Peyer's patch (tissue), 4 donors: ENCODE measurements at places on chromosomes 6 and 20. TPM values are rescaled to one million over a fixed set of nuclear protein-coding genes. Genes with fewer than 3 reads are reported as not detected.
A peak's percentile ranks its signal among the peaks of the same experiment; 100 is the strongest.

- no peak for DNase-seq
Observed at GRCh38 chr6:151180330-151181048, 59.3 kb upstream of the AKAP12 start.

DNA sequence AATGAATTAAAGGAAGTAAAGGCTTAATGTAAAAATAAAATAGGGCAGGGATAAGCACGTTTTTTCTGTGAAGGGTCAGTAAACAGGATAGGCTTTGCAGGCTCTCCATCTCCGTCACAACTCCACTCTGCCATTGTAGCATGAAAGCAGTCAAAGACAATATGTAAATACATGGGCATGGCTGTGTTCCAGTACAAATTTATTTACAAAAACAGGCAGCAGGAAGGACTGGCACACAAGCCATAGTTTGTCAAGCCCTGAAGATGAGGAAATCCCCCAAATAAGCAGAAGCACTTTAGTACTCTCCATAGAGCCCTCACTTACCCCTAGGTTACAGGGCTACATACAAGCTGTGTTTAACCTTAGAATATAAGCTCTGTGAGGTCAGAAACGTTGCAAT, 8.9 kb upstream of the FBXO9 start:
- DNase-seq: no peak

DNA sequence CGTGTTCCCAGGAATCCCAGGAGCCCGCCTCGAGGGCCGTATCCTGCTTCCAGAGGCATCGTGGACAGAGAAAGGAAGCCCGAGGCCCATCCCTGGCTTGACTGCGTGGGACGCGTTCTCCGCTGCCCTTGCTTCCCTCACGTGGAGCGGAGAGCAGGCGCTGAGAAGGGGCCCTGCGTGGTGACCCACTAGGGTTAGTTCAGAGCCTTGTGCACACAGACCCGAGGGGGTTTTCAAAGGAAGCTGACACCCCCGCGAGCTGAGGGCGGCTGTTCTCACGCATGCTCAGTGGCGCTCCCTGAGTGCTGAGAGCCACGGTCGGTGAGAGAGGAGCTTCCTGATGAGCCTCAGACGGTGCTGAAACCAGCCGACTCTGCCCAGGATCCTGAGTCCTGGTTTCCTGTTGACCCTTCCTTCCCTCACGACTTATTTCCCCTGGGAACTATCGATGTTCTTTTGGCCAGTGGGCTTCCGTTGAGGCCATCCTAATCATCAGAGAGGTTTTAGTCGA, 28.9 kb upstream of the CCR6 start:
- DNase-seq: peak; percentile 55

DNA sequence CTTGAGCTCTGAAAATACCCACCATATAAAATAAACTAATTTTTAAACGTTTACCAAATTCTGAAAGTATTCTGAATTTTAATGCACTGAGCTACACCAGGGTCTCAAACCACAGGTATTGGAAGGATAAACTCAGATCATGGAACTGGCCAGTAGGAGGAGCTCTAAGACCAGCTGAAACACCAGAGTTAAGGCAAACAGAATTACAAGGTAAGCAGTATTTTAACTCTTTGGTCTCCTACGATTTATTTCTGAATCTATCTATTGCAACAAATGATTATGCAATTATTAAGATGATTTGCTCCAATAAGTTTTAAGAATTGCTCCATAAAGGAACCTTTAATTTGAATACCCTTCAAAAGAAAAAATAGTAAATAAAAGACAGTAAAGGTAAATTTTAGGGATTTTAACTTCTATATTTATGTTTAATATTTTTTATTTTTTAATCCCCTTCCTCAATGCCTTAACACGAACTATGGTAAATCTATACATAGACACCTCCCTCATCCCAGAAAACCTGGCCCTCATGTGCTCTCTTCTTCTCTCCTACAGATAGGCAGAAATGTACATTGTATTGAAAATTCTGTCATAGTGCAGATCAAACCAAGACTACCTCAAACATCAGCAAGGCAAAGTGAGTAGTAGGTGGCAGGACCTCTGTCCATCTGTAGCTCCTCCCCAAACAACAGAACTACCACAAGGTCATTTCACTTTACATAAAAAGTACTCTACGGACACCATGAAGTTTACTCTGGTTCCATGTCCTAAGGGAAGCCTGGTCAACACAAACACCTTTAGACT, 58.4 kb downstream of the SMLR1 start:
- DNase-seq: no peak

DNA sequence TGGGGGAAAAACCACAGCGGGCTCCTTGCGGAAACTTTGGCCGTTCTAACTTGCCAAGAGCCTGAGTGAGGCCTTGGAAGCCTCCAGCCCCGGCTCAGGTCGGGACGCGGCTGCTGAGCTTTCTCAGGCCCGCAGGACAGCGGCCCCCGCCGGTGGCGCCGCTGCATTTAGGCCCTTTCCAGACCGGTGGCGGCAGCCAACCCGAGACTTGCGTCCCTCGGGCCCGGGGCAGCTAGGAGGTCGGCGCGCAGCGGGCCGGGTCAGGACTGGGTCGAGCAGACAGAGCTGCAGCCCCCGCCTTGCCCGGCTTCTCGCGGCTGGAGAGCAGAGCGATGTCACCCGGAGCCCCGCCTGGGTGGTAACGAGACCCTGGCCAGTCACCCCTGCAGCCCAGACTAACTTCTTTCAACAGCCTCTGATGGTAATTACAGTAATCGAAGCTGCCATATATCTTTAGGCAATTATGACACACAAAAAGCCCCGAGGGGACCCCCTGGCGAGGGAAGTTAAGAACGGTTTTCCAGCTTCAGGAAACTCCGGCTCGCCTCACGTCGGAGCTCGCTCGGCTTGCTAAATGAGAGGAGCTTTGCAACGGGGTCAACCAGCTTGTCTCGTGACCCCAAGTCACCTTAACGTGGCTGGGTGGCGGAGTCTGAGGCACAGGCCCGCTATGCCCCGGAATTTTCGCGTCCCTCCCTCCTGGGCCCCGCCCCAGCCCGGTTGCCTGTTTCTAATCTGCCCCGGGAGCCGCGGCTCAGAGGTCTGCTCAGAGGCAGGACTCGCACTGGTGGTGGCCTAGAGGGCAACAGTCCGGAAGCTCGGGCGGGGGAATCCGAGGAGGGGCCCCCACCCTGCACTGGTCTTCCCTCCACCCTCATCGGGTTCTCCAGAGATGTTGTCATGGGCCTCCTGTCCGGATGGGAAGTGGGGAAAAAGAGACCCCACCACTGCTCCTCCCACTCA, 3.0 kb downstream of the NR2E1 start:
- peak; percentile 58 for DNase-seq

GRCh38 chr20:51404297-51405060, 138.0 kb downstream of the NFATC2 start:
- peak; percentile 87 for DNase-seq

DNA sequence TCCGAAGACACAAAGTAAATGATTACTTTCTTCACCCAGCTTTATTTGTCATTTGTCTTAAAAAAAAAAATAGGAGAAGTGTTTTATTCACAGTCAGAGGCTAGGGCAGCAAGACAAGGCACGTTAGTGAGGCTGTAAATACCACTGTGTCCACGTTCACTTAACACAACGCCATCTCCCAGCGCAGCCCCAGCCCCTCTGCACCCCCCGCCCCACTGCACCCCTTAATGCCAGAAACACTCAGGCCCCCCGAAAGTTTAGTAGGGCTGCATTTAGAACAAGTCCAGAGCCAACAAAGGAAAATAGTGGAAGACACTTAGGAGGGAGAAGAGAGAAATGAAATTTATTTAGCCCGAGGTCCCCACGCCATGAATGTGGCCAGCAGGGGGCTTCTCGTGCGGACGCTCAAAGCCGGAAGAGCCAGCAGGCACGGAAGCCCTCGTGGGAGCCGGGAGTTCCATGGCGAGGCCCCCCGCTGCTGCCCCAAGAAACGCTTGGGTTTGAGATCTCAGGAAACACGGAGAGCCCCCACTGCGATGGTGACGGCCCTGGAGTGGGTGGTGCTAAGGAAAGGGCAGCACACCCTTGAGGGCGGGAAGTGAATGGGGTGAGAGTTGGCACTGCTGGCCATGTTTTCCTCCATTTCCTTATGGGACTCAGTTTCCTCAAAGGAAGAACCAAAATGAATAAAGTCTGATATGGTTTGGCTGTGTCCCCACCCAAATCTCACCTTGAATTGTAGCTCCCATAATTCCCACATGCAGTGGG, 50.2 kb downstream of the IYD start:
- DNase-seq: peak; percentile 84

DNA sequence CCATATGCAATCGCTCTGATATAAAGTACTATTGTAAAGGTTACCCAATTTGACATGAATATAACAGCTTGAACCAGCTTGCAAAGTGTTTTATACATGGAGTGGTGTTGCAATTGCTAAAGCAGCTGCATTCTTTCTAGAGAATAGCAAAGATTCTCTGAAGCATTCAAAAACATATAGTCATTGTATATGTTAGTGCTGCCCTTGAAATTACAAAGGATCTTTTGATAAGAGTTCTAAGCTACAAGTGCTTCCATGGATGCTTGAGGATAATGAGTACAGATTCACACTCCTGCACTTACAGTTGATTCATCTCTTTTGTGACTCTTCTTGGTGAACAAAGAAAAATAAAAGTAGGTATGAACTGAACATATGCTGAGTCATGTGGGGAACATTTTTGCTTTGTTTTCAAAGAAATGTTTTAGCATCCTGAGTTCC, 175.7 kb downstream of the ALDH8A1 start:
- DNase-seq: no peak

DNA sequence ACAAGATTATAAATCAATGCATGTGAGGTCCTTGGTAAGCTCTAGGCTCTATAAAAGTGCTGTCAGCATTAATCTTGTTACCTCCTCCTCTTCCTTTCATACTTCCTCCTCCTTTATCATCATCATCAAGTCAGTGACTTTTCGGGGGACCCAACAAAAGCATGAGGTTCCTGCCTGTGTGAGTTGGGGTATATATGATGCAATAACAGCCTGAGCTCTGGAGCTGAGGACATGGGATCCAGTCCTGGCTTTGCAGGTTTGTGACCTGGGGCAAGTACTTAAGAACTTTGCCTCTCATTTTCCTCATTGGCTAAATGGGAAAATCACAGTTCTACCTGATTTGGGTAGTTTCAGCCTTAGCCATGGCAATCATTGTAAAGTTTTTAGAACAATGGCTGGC, 7.1 kb upstream of the PHACTR3 start:
- DNase-seq: no peak

GRCh38 chr20:3669710-3670367, 6.6 kb upstream of the GFRA4 start:
- DNase-seq: no peak

- no peak for DNase-seq
Observed at GRCh38 chr6:3546121-3546520, 89.3 kb upstream of the SLC22A23 start.

- no peak for DNase-seq
Observed at GRCh38 chr6:26543953-26544352, 5.8 kb downstream of the HMGN4 start.

- no peak for DNase-seq
Observed at GRCh38 chr6:144500892-144501291, 215.8 kb downstream of the UTRN start.

DNA sequence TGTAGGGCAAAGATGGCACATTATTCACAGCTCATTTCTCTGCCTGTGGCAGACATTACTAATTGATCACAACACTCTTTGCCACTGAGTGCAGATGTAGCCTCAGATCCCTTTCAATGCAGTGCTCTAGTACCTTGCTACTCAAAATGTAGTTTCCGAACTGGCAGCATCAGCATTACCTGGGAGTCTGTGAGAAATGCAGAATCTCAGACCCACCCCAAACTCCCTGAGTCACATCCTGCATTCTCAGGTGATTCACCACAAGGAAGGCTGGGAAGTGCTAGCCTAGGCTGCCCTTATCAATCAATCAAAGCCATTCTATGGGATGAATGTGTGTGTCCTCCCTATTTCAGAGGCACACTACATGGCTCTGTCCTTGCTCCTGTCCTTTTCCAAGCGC, 58.5 kb downstream of the PCNA start:
- no peak for DNase-seq

GRCh38 chr20:31562241-31562640, 42.8 kb upstream of the ID1 start:
- DNase-seq: no peak

DNA sequence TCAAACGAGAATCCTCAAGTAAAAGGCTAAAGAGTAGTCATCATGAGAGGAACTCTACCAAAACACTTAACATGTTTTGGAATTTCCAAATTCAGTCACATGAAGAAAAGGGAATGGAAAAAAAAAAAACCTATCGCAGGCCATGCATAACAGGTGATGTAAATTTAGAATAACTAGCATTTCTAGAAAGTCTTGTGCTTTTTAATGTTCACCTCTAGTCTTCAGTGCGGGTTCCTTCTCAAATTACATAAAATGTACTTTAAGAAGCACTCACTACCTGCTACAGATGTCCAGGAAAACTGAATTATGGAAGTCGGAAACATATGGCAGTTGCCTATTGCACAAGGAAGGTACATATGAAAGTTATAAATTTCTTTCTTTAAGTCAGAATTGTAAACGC, 6.1 kb upstream of the TBX18 start:
- DNase-seq: no peak

GRCh38 chr6:44471271-44471981, 83.9 kb downstream of the CDC5L start:
- no peak for DNase-seq

- peak; percentile 54 for DNase-seq
Observed at GRCh38 chr6:40328386-40328985, 258.7 kb downstream of the LRFN2 start.

DNA sequence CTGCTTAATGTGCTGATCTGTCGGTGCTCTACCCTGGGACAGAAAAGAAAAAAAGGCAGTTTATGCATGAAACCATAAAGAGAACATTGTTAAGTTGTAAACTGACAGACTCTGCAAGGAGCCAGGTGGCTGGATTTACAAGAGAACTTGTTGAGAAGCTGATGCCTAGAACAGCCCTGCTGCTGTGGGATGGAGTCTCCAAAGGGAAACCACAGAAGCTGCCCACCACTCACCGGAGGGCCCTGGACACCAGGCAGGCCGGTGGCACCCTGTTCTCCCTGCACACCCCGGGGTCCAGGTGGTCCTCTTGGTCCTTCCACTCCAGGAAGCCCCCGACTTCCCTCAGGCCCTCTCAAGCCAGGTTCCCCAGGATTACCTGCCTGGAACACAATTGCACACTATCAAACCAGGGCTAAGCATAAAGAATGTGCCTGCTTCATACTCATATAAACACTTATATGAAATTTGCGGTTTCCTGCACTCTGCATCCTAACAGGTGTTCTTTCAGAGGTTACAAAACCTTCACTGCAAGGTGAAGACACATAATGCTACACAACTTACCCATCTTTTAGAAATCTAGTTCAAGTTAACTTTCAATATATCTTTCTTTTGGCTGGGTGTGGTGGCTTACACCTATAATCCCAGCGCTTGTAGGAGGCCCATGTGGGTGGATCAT, 68.2 kb downstream of the COL9A1 start:
- DNase-seq: no peak

Gene TBXT
- total RNA-seq: not detected

Gene TFAP2D
- total RNA-seq: not detected

Gene ZFP57
- not detected for total RNA-seq

Gene BEND3
- total RNA-seq: 8.3 TPM

Gene TRIM31
- total RNA-seq: 56.9 TPM

Gene ADGRG6
- total RNA-seq: 15.7 TPM

Gene EYS
- 1.5 TPM for total RNA-seq

Gene PKHD1
- 0.54 TPM for total RNA-seq

Gene SLC17A3
- total RNA-seq: not detected
